ENCODE measurements at places on chromosomes 3 and 15. TPM values are rescaled to one million over a fixed set of nuclear protein-coding genes. Genes with fewer than 3 reads are reported as not detected.
A peak's percentile ranks its signal among the peaks of the same experiment; 100 is the strongest.

DNA sequence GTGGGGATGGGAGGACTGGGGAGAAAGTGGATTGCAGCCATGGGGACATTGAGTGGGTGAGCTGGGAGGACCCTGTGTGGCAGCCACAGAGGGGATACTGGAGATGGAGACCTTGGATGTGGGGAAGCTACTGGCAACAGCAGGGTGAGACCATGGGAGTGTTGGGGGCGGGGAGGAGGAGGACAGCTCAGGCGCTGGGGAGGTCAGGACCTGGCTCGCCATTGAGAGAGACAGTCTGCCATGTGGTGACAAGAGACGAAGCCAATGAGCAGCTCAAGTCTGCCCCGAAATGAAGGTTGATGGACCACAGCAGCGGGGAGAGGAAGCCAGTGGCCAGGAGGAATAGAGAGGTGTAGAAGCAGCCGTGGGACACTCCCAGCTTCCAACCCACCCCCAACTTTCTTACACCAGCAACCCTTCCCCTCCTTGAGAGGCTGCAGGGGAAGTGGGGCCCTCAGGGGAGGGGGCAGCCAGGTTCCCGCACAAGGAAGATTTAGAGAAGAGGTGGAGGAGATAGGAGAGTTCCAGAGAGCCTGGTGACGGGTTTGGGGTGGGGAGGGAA, 118.1 kb downstream of the ASB7 start:
- no peak for DNase-seq

Gene TEX9
- 8.4 TPM for polyA plus RNA-seq

Gene BDH1
- 30.5 TPM for polyA plus RNA-seq

GRCh38 chr15:51499379-51499976, 123.1 kb downstream of the DMXL2 start:
- DNase-seq: peak; percentile 1

Measured in cardiac muscle cell (in vitro differentiated cells and primary cell).